AG04449 (cell line): ENCODE measurements at places on chromosomes 2 and 18.

- DNase-seq = no peak
Measured at GRCh38 chr18:9466846-9467245, 8.5 kb upstream of the RALBP1 start.

GRCh38 chr2:15302154-15302553 lies 259.0 kb downstream of the NBAS start:
- DNase-seq = no peak

DNA sequence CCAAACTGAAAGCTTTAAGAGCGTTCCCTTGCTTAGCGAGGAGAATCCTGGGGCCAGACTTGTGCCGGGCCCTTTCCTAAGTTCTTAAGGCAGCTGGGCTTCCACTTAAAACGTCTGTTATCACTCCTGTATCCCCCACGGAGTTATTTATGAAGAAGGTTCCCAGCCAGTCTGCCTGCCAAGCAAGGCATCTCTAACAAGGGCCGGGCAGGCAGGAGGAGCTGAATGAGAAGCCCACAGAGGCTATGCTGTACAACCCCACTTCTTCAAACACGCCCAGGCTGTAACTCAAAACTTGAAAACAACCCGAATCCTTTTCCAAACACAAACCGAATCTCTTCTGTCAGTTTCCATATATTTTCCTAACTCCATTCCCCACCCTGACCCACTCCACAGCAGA lies 39.0 kb upstream of the ZFP36L2 start:
- DNase-seq = no peak

- DNase-seq = no peak
Measured at GRCh38 chr2:12341920-12342319, 374.8 kb upstream of the TRIB2 start.

- no peak for DNase-seq
Measured at GRCh38 chr18:55262021-55262560, 302.8 kb upstream of the CCDC68 start.

- no peak for DNase-seq
Measured at GRCh38 chr2:18787726-18788125, 198.4 kb upstream of the NT5C1B start.

DNA sequence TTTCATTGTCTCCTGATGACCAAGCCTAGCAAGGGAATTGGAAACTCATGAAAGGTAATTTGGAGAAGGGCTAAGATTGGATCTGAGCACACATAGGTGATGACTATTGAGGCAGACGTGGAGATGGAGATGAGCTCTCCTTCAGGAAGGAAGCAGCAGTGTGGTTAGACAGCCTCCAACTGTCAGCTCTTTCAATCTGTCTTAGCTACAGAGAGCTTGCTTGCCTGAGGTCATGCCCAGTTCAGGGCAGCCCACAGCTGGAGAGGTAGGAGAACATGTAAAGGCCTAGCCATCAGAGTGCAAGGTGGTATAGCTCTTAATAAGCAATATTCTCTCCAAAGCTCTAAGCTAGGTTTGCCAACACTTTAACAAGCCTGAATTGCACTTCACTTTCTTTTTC lies 79.2 kb downstream of the THSD7B start:
- DNase-seq = no peak

GRCh38 chr2:9236045-9236344 lies 29.4 kb downstream of the ASAP2 start:
- no peak for DNase-seq

- DNase-seq = no peak
Measured at GRCh38 chr18:24538414-24539264, 78.2 kb downstream of the HRH4 start.

DNA sequence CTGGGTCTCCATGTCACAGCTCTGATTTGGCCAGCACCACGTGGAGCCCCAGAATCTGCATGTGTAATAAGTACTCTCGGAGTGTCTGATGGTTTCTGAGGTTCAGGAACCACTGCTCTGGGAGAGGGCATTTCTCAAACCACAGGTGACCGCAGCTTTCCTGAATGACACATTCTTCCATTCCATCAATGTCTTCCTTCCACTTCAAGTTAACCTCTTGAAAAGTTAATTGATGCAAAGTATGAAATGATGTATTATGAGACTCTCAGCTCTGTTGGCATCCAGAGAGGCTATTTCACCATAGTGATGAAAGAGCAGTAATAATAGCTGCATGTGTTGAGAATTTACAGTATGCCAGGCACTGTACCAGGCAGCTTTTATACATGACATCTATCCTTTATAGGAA lies 61.3 kb upstream of the CRIM1 start:
- DNase-seq = no peak

DNA sequence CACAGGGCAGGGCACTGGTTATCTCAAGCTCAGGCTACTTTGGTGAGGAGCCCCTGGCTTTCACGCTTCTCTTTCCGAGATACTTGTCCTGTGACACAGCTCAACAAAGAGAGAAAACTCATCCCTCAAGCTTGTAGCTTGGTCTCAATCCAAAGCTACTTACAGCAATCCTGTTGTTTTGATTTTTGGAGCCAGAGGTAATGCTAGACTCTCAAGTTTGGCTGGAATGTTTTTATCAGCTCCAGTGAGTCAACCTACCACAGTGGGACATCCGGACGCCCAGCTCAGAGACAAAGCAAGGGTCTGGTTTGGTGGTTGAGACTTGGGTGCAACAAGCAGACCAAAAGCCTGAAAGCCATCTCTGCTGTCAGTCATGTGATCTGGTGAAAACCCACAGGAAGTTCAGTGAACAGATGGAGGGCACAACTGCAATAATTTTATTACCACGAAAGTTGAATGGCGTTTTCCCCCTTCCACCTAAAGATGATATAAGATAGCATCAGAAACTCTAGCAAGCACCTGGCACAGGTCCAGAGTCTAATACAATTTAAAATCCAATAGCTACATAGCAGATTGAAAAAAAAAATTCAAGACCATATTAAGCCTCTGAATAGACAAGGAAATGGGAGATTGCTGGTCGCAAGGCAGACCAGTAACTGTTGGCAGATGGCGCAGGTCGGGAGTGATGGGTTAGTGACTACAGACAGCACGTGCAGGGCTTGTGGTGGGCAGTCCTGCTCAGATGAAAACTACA lies 102.3 kb upstream of the SMAD7 start:
- peak; percentile 92 for DNase-seq

GRCh38 chr2:160124571-160124970 lies 62.2 kb upstream of the PLA2R1 start:
- no peak for DNase-seq

DNA sequence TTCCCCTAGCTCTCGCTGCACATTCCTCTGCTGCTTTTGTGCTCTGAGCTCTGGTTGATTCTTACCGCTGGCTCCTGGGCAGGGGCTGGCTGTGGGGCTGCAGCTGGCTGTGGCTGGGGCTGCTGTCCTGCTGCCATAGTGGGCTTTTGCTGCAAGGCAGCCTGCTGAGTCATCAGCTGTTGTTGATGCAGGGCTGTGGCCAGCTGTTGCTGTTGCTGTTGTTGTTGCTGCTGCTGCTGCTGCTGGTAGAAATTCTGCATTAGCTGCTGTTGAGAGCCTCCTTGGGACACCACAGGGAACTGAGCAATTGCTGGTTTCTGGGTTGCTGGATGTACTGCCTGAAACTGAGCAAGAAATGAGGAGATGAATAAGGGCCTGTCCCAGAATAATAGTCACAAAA lies 77.2 kb upstream of the NFU1 start:
- DNase-seq = peak; percentile 37

GRCh38 chr18:67742954-67743353 lies 226.4 kb upstream of the DSEL start:
- no peak for DNase-seq

GRCh38 chr2:157172239-157172638 lies 85.3 kb upstream of the GALNT5 start:
- no peak for DNase-seq

GRCh38 chr18:77400561-77400960 lies 150.9 kb downstream of the GALR1 start:
- no peak for DNase-seq

DNA sequence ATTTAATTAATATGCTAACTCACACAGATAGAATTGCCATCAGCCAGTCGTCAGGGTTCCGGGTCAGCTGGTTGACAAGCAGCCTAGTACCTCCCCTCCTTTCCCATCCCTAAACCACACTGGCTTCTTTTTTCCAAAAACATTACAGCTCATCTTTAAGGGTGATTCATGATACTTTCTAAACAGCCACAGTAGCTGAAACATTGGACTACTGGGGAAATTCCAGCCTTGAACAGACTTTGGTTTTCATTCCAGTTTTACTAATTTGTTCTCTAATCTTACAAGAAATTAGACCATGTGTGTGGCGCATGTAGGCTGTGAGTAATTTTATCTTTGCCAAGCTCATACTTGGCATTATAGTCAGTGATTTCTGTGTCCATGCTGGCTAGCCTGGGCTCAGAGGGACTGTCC lies 110.8 kb downstream of the FMNL2 start:
- peak; percentile 63 for DNase-seq

GRCh38 chr18:5627776-5628511 lies 84.1 kb upstream of the EPB41L3 start:
- no peak for DNase-seq

GRCh38 chr2:150051004-150051403 lies 436.5 kb downstream of the RND3 start:
- no peak for DNase-seq

DNA sequence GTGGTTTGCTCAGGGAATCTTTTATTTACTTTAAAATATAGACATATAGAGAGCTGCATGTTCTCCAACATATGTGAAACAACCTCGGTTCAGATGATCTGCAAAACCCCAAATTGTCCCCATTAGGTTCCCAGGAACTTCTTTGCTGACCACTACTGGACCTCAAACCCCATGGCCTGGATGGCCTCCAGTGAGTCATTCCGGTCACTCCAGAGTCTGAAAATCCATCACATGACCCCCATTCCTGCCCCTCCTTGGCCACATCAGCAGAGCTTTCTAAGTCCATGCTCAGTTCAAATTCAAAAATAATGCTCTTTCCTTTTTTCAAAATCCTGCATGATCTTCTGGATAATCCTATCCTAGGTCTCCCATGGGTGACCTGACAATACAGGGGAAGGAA lies 271.0 kb downstream of the TNS1 start:
- no peak for DNase-seq

- no peak for DNase-seq
Measured at GRCh38 chr2:113027691-113028090, 22.4 kb downstream of the IL36A start.
